ENCODE measurements at places on chromosomes 13 and 19. TPM values are rescaled to one million over a fixed set of nuclear protein-coding genes. Genes with fewer than 3 reads are reported as not detected.

LYL1 gene
- 9.4 TPM for total RNA-seq

NLRP9 gene
- total RNA-seq = not detected

ZNF599 gene
- 3.7 TPM for total RNA-seq

POP4 gene
- 58.0 TPM for total RNA-seq

FPR1 gene
- 5.3 TPM for total RNA-seq

POU2F2 gene
- 1.5 TPM for total RNA-seq

GJB2 gene
- 0.46 TPM for total RNA-seq

CCDC194 gene
- not detected for total RNA-seq

PODNL1 gene
- 2.5 TPM for total RNA-seq

LGALS7 gene
- total RNA-seq = not detected
